ENCODE measurements at places on chromosomes 13 and 19. TPM values are rescaled to one million over a fixed set of nuclear protein-coding genes. Genes with fewer than 3 reads are reported as not detected.
A peak's percentile ranks its signal among the peaks of the same experiment; 100 is the strongest.

FXYD3 gene
- total RNA-seq: 0.38 TPM

KLK15 gene
- not detected for total RNA-seq

ZNF285 gene
- total RNA-seq: 3.3 TPM

THSD1 gene
- 21.6 TPM for total RNA-seq

RFC3 gene
- total RNA-seq: 5.7 TPM

ZSCAN4 gene
- not detected for total RNA-seq

GTF3A gene
- total RNA-seq: 152 TPM

LRRC63 gene
- total RNA-seq: not detected

CYSLTR2 gene
- 2.4 TPM for total RNA-seq

PSG3 gene
- not detected for total RNA-seq

KIR2DL1 gene
- total RNA-seq: not detected

CBLC gene
- not detected for total RNA-seq

S1PR4 gene
- 35.3 TPM for total RNA-seq

TMEM259 gene
- total RNA-seq: 112 TPM

F7 gene
- total RNA-seq: 0.24 TPM

CAPN12 gene
- 2.5 TPM for total RNA-seq

- DNase-seq: no peak
Observed at GRCh38 chr13:25352230-25352629, 19.5 kb upstream of the ATP8A2 start.

GRCh38 chr19:13299838-13300237, 149.6 kb downstream of the IER2 start:
- no peak for DNase-seq

DNA sequence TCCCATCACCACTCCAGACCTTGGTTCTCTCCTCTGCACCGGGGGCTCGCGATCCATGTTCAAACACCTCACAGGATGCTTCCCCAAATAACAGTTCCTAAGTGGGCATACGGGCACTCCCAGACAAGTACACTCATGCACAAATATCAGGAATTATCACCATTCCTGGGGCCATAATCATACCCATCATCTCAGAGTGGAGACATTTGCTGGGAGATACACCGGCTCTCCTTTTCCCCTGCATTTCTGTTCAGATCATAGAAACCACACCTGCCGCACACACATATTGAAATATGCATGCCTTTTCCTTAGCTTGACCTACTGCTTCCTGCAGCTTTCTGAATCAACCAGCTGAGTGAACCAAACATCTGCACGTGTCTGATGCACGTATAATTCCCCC, 33.9 kb upstream of the MBNL2 start:
- DNase-seq: no peak

DNA sequence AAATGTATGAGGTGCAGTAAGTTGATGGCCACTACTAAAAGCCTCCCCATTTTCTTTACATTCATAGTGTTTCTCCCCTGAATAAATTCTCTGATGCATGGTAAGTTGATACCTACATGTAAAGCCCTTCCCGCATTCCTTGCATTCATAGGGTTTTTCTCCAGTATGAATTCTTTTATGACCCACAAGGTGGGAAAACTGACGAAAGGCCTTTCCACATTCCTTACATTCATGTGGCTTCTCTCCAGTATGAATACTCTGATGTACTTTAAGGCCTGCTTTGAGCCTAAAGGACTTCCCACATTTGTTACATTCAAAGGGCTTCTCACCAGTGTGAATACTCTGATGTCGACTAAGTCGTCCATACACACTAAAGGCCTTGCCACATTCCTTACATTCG, 20.5 kb downstream of the ZNF607 start:
- DNase-seq: no peak

GRCh38 chr13:90999401-90999800, 348.1 kb upstream of the MIR17HG start:
- no peak for DNase-seq

- DNase-seq: no peak
Observed at GRCh38 chr13:97134364-97135095, 87.6 kb upstream of the MBNL2 start.

DNA sequence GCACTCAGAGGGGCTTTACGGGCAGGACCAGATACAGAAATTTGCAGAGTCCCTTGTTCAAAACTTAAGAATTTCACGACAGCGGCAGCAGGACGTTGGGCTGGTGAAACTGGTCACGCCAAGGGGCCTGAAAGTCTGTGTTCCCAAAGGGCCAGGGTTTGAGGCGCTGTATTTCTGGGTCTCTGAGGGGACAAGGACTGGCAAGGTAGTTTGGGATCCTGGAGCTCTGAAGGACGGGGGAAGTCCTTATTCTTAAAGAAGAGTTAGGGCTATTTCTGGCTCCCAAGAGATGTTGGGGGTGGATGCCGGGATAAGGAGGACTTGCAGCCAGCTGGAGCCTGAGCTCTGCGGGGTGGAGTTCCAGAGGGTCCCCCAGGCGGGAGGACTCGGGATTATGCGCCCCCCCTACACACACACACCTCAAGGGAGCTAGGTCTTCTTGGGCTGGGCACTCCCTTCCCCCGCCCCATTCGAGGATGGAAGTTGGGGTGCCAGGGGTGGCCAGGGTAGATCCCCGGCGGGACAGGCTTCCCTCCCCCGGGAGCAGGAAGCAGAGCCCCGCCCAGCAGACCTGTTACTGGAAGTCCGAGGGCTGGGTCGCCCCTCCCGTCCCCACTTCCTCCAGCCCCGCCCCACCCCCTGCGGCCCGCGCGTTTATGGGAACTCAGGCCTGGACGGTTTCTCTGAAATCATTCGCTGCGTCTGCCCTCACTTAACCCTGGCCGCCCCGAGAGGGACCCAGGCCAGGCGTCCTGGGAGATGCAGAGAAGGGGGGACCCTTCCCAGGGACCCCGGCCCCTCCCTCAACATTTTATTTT, 5.6 kb downstream of the BCL3 start:
- peak; percentile 88 for DNase-seq

- no peak for DNase-seq
Observed at GRCh38 chr19:47778049-47778953, at the start of gene SELENOW. Gene SELENOW, plus strand, starts transcription at chr19:47778703. Its CDS starts 83 bp downstream, at chr19:47778786.

- DNase-seq: no peak
Observed at GRCh38 chr13:48265217-48265815, 32.3 kb downstream of the ITM2B start.

DNA sequence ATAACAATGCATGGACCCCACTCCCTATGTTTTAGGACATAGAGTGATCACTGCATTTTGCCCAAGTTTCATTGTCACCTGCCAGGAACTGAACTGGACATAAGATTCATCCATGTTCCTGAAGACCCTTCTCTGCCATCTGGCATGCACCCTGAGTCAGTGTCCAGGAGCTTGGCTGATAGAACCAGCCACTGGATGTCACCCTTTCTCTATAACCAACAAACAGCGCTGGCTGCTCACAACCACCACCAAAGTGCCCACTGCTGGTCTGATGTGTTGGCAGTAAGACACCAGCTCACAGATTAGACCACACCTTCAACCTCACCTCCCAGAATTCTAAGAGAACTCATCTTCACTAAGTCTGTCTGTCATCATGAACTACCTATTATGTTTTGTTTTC, 333.4 kb downstream of the ITGBL1 start:
- DNase-seq: no peak

GRCh38 chr19:7605490-7606222, 10.0 kb downstream of the CAMSAP3 start:
- DNase-seq: no peak

DNA sequence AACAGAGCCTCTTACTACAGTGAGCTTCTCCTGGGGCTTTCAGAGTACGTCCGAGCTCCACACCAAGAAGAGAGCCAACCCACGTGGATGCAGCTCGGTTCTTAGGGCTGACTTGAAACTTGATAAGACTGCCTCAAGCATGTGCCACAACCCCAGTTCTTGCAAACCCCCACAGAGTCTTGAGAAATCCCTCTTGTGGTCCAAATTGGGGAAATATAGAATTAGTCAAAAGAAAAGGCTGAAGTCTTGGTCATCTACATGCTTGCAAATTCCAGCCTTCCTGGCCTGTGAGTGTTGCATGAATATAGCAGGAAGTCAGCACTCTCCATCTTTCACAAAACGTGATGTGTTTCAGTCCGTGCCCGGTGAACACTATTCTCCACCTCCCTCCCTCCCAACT, 95.2 kb downstream of the GGACT start:
- DNase-seq: no peak

DNA sequence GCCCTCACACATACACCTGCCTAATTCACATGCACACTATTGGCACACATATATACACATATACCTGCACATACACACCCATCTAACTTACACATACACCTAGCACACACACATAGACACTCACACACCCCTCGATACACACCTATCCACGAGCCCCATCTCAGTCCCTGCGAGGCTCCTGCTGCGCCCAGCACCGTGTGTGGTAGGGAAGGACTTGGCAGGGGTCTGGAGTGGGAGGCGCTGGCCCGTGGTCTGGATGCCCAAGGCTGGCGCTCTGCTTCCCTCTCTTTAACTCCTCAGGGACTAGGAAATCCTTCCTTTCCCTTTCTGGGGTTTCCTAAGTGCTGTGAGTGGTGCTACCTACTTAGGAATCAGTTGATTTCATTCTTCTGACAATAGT, 202.7 kb downstream of the UQCRFS1 start:
- DNase-seq: no peak

- no peak for DNase-seq
Observed at GRCh38 chr19:30670562-30671366, 298.6 kb downstream of the ZNF536 start.

GRCh38 chr19:15476325-15476724, 3.0 kb downstream of the PGLYRP2 start:
- no peak for DNase-seq

GRCh38 chr19:6551607-6552450, 21.0 kb downstream of the TNFSF9 start:
- no peak for DNase-seq

DNA sequence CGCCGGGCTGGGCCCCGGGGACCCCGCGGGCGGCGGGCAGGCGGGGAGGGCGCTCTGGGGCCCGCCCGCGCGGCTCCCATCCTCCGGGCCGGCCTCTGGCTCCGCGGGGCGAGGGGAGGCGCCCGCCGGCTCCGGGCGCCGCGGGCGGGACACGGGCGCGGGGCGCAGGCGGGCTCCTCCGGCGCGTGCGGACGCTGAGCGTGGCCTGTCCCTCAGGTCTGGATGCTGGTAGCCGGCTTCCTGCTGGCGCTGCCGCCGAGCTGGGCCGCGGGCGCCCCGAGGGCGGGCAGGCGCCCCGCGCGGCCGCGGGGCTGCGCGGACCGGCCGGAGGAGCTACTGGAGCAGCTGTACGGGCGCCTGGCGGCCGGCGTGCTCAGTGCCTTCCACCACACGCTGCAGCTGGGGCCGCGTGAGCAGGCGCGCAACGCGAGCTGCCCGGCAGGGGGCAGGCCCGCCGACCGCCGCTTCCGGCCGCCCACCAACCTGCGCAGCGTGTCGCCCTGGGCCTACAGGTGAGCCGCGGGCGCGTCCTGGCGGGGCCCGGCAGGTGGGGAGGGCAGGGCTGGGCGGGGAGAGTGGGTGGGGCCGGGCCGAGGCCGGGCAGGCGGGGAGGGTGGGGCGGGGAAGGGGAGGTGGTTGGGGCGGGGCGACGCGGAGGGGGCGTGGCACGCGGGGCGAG, 420 bp downstream of the IL17D start:
- no peak for DNase-seq

GRCh38 chr13:48857576-48857975, 118.1 kb upstream of the FNDC3A start:
- no peak for DNase-seq

- DNase-seq: no peak
Observed at GRCh38 chr13:30892966-30893365, 13.1 kb upstream of the MEDAG start.

- DNase-seq: peak; percentile 38
Observed at GRCh38 chr19:45164577-45165335, 4.0 kb upstream of the NKPD1 start.

GRCh38 chr19:43784241-43784980, 3.6 kb upstream of the KCNN4 start:
- peak; percentile 78 for DNase-seq

GRCh38 chr19:33487901-33488800, 33.4 kb downstream of the PEPD start:
- DNase-seq: no peak

DNA sequence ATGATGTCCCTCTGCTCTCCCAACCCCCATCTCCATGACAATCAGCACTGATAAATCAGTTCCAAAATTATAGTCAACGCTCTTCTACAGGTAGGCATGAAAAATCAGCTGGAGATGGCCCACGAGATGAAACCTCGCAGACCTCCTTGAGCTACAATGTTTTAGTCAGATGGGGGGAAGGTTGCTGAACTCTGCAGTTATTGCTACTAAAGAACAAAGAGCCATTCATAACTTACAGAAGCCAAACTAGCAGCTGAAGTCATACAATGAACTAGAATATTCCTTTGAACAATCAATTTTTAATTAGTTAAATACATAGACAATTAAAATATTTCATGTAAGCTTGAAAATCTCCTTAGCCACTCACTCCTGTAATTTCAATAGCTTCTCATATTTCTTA, 179.2 kb downstream of the NHLRC3 start:
- DNase-seq: no peak

DNA sequence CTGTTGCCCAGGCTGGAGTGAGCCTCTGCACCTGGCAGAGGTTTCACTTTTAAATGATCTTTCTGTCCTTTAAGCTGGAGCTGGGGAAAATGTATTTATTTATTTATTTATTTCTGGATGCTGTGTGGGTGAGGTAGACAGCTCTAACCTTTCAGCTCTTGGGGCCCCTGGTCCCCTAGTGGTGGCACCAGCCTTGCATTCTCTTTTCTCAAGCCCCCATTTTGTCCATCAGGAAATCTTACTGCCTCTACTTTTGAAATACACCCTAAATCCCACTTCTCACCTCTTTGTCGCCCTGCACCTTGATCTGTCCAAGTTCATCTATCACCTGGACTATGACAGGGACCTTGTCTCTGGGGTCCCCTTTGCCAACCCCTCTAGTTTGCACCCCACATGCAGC, 2.1 kb upstream of the B9D2 start:
- no peak for DNase-seq

Data from omental fat pad (tissue), 4 donors.